Colonic mucosa (tissue), 4 donors: ENCODE measurements at places on chromosomes 11 and 22. TPM values are rescaled to one million over a fixed set of nuclear protein-coding genes. Genes with fewer than 3 reads are reported as not detected.
A peak's percentile ranks its signal among the peaks of the same experiment; 100 is the strongest.

Gene SYT8
- total RNA-seq: 3.5 TPM

Gene CHRM1
- 1.8 TPM for total RNA-seq

Gene MPZL3
- total RNA-seq: 27.8 TPM

DNA sequence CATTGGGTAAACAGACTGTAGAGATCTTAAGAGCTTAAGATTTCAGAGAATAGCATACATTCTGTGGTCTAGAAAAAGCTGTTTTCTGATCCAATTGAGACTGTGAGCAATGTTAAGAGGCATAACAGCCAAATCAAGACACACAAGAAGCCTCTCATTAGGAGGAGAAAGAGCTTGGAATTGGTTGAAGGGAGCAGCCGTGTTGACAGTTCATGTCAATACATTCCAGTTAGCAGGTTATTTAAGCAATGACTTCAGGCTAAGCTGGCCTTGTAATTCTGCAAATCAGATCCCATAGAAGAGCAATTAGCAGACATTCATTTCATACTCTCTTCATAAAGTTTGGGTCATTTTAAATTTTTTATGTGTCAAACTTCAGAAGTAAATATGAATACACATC, 50.9 kb downstream of the ETS1 start:
- DNase-seq: no peak

- no peak for DNase-seq
These were observed 110.0 kb upstream of the PAX6 start for GRCh38 chr11:31921081-31921480.

- DNase-seq: no peak
These were observed 748.2 kb downstream of the NTM start for GRCh38 chr11:132118661-132119060.

DNA sequence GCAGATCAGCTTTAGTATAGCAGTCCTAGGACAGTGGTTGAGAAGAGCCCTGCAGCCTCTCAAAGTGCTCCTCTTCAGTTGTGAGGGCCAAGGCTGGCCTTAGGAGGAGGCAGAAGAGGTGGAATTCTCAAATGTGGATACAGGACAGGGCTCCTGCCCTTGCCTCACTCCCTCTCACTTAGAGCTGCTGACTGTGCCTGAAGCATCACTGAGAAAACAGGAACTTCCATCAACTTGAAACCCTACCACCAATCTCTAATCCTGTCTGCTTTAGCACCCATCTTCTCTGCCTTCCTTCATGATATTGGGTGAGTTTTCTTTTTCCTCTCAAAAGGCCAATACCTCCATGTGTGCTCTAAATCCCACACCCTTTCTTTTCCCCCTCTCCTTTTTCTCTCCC, 14.4 kb upstream of the UCP3 start:
- no peak for DNase-seq

DNA sequence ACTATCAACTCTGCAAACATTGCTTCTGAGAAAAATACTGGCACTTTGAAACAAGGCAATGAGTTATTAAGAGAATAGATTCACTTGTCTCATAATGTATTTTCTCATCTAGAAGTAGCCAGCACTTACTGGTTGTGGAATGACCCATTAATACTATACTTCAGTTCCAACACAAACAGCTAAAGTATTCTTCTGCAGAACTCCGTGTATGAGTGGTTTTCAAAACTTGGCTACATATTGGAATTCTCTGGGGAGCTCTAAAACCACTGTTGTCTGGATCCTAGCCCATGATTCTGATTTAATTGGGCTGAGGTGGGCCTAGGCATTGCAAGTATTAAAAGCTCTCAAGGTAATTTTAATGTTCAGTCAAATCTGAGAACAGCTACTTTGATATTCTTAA, 1416.4 kb upstream of the RAG2 start:
- DNase-seq: no peak

- DNase-seq: no peak
These were observed 503.2 kb upstream of the B3GAT1 start for GRCh38 chr11:134915212-134915611.

GRCh38 chr11:130480186-130480585, 31.7 kb downstream of the ADAMTS15 start:
- no peak for DNase-seq

DNA sequence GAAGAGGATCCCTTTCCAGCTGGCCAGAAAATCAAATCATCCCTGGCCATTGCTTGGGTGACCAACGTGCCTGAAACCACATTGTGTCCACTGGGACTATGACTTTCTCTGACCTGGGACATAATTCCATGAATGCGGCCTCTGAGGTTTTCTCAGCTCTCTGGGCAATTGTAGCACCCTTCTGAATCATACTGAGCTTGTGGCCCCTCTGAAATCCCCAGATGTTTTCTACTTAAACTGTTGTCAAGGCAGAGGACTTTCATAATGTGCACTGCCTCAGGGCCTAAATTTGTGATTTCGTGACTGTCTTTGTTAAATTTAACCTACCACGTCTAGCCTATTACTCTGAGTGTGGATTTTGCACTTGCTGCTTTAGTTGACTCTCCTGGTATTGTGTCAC, 321.1 kb upstream of the PLET1 start:
- DNase-seq: no peak

GRCh38 chr22:25959818-25960774, 209.2 kb upstream of the SEZ6L start:
- DNase-seq: no peak

- peak; percentile 96 for DNase-seq
These were observed at the start of gene CAPN1 for GRCh38 chr11:65181569-65182257. Gene CAPN1, plus strand, starts transcription at chr11:65181928. Its CDS starts 774 bp downstream, at chr11:65182702.

DNA sequence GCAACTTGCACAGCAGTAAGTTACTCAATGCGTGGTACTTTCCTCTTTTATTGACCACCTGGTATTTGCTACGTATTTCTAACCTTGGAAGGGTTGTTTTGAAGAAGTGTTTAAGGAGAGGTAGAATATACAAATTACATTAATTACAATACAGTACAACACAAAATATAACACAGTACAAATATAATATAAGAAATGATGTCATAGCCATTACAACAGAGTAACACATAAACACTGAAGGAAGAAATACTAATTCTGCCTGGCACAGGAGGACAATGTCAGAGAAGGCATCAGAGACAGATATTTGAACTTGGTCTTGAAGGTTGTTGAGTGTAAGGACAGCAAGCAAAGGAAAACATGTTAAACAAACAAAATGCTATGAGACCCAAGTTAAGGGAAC, 25.6 kb downstream of the PAK1 start:
- DNase-seq: no peak
